Sciatic nerve (tissue), 2 donors: ENCODE measurements at places on chromosomes 3 and 15. TPM values are rescaled to one million over a fixed set of nuclear protein-coding genes. Genes with fewer than 3 reads are reported as not detected.

Gene ZKSCAN7
- 5.7 TPM for total RNA-seq

DNA sequence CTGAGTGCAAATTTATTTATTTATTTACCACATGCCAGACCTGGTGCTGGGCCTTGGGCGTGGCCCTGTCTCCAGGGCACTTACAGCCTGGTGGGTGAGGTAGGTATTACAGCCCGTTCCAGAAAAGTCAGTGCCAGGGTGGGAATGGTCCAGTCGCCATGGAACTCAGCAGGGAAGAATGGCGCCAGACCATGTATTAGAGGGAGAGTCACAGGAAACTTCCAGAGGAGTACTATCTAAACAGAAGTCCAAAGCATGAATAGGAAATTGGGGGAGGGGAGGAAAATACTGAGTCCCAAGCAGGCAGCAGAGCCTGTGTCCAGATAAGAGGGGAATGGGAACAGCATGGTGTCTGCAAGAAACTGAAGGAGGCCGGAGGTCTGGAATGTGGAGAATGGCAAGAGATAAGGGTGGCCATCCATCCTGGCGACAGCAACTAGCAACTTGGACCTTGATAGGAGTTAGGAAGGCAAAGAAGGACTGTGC, 27.0 kb downstream of the SH3BP5 start:
- DNase-seq = no peak

DNA sequence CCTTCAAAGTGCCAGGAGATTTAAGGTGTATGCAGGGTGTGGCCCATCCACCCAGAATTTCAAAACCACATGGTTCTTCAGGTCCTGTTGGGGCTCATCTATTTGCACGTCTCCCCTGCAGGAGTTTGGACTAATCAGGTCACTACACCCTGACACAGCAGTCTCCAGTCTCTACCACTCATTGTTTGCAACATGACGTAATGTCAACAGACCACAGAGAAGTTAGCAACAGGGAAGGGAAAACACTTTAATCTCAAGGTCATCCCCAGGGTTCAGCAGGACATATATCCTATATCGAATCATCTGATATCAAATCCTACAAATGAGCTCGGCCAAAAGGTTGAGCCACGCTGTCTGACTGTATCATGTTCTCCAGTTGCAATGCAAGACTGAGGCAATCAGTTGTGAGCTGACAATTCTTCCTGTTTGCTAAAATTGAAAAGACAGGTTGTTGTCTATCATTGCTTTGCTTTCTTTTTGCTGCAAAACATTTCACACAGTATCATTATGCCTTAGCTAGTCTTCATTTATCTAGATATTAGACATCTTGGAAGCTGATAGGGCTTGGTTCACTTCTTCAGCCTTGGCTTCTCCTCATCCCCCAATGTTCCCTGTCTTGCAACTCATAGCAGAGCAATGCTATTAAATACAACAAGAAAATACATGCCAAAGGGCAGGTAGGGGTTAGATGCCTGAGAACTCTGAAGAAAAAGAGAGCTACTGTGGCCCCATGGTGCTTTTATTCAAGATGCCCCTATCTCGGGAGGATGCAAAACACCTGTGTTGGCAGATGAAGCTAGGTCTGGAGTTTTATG, 13.4 kb upstream of the LEKR1 start:
- no peak for DNase-seq

DNA sequence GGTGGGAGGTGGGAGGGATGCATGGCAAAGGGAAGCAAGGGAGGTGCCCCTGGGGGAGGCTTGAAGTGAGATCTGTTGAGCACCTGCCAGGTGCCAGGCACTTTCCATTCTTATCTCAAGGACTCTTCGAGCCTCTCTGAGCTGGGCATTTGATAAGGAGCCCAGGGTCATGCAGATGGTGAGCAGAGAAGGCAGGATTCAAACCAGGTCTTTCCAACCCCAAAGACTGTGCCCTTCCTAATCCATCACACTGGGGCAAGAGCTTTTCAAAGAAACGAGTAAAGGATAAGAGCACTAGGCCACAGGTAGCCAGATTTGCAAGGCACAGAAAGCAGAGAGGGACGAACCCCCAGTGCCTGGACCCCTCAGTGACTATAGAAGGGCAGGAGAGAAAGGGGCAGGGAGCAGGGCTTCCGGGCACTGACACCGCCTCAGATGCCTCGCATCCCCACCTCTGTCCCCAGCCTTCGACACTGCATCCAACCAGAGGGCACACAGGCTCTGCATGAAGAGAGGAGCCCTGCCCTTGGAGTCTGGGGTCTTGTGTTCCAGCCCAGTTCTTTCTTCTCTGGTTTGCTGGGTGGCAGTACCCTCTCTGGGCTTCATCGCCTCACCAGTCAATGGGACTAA, 21.0 kb downstream of the IGDCC4 start:
- no peak for DNase-seq

Gene FOXL2NB
- total RNA-seq = not detected

GRCh38 chr3:197398286-197398878, 100.0 kb upstream of the DLG1 start:
- no peak for DNase-seq

- DNase-seq = no peak
Measured at GRCh38 chr3:196650740-196651311, 11.3 kb downstream of the NRROS start.

Gene RPS17
- 1,050 TPM for total RNA-seq

Gene AMOTL2
- 158 TPM for total RNA-seq
